ENCODE measurements at places on chromosomes 5 and 9.

- DNase-seq: peak; percentile 17
These were observed 73.8 kb downstream of the MRPL36 start for GRCh38 chr5:1725641-1726468.

DNA sequence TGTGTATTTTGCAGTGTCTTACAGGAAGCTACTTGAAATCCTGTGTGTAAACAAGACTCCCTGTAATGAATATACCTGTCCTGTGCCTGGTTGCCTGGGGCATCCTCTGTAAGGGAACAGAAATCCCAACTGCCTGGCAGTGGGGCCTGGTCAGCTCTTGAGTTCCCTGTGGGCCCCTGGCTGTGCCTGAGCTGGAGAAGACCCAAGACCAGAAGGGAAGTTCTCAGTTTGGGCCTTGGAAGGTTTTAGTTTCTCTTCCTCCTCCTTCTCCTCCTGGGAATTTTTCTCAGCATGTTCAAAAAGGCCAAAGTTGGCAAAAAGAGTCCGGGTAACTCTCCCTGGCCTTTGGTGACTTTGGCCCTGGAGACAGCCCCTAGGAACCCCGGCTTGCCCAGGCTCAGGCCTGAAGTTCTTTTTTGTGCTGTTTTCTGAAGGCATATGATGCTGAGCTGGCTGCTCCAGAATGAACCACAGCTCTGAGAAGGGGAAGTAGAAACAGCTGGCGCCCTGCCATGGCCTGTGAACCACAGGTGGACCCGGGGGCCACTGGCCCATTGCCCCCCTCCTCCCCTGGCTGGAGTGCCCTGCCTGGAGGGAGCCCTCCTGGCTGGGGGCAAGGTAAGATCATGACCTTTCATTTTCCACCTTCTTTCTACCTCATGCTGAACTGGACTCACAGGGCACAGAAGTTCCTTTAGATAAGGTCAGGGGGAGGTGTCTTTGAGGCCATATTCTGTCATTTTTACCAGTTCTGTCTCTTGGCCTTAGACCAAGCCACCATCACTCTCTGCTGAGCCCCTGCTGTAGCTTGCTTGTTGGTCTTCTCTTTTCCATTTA lies 5.8 kb downstream of the TMEM268 start:
- no peak for DNase-seq

- no peak for DNase-seq
These were observed 215.2 kb upstream of the ELAVL2 start for GRCh38 chr9:24041160-24041690.

GRCh38 chr5:32475334-32476097 lies 31.0 kb upstream of the ZFR start:
- DNase-seq: no peak

- no peak for DNase-seq
These were observed 81.3 kb upstream of the TMEM171 start for GRCh38 chr5:73039082-73039481.

DNA sequence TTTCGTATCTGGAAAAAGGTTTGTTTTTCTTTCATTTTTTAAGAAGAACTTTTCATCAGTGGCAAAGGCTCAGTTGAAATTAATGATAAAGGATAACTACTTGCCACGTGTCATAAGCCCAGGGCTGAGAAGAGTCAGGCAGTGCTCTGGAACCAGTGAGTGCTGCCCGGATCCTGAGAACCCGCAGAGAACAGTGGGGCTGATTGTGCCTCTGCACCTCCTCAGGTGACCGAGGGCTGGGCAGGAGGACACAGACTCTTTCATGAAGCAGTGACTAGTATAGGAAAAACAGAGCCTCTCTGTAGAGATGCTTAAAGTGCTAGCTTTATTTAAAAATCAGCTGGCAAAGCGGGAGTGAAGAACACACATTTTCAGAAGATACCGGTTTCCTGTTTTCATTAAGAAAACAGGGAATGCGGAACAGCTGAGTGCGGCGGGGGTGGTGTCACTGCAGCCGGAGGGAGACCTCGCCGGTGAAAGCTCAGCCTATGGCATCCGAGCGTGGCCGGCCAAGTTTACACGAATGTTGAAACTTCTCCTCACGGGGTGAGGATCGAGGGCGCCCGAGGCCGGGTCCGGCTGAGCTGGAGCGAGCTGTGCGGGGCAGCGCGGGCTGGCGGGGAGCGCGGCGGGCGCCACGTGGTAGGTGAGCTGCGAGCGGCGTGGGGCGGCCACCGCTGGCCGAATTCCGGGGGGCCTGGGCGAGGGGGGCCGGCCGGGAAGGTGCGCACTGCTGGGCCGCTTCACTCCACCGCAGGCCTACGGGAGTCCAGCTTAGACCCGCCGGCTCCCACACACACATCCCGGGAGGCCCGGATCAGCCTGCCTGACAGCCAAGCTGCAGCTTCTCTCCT lies 134.7 kb upstream of the DMRT1 start:
- DNase-seq: peak; percentile 39

DNA sequence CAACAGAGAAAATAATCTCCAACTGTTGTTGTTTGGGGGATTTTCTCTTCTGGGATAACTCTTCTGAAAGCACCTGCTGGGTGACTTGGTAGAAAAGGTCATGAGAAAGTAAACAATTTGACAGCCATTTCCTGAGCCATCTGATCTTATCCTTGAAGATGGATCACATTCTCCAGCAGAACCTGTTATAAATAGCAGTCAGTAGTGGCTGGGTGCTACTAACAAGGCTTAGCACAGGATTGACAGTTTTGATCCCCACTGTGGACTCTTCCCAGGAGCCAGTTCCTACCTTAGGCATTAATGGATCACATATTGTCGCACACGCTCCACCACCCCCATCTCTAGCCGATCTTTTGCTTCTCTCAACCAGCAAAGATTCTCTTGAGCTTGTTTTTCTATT lies 220.2 kb downstream of the PLK2 start:
- no peak for DNase-seq

DNA sequence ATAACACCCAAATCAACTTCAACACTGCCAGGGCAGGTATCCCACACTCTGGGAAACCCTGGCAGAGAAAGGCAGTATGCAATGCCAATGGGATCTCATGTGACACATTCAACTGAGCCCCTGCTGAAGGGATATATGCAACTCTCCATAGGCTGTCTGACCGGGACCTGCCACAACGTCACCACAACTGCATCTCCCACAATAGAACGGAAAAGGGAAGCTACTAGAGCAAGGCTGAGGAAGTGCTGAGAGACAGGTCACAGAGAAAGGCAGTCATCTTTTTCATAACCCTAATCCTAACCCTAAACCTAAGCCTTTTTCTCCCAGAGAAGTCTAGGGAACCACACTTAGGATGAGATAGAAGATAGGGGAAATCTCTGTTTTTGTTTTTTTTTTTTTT lies 345.9 kb upstream of the CD180 start:
- DNase-seq: no peak

GRCh38 chr5:160297776-160298175 lies 14.6 kb downstream of the CCNJL start:
- DNase-seq: no peak

- DNase-seq: no peak
These were observed 42.5 kb upstream of the TAF1L start for GRCh38 chr9:32677931-32678330.

DNA sequence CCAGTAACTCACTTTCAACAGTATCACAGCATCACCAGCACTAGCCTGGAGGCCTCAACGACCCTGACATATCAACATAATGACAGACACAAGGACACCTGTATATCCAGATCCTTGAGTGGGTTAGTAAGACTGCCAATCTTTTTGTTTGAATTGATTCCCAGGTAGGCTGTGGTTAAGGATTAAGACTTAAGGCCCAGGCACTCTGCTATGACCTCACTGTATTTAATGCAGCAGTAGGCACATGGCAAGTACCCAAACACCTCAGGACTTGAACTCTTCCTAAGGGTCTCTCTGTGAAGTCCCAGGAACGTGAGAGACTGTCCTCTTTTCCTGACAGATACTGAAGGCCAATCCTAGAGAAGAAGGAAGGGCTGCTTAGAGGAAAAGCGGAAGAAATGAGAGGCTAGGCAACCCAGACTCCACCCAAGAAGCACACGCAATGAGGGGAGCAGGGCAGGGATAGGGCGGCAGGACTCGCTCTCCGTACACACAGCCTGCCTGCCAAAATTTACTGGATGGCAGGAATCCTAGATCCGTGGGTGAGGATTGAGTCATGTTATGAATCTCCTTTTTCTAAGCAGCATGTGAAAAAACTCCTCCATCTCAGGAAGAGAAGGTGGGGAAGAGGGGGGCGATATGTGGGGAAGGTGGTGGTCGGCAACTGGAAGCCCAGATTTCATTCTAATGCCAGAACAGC lies 93.4 kb downstream of the SIL1 start:
- DNase-seq: no peak

DNA sequence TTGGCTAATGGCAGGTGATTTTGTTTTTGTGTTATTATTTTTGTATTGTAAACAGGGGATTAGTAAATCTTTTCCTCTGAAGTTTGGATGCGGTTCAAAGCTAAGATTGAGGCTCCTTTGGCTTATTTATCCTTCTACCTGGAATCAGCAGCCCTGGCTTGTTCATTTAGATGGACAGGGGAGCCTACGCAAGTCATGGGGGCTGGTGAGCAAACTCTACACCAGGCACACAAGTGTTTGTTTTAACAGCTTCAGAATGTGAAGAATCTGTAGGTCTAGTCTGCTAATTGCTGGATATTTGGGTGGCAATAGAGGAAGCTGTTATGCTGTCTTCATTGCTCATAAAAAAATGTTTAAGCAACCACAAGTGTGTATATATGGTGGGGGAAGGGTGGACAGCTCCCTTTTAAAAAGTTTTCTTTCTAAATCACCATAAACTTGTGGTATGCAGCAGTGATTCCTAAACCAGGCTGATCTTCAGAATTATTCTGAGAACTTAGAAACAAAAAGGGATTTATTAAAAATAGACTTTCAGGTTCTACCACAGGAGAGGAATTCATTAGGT lies 20.7 kb downstream of the ZNF462 start:
- DNase-seq: no peak

- no peak for DNase-seq
These were observed 182.4 kb upstream of the MVB12B start for GRCh38 chr9:126144196-126144595.

Measured in D341Med (cell line).